ENCODE measurements at places on chromosomes 6 and 20.

- no peak for DNase-seq
Measured at GRCh38 chr6:148608199-148608951, 138.5 kb upstream of the UST start.

- DNase-seq = no peak
Measured at GRCh38 chr6:158780246-158780884, 38.8 kb downstream of the EZR start.

- no peak for DNase-seq
Measured at GRCh38 chr6:105474234-105474633, 71.4 kb upstream of the PREP start.

DNA sequence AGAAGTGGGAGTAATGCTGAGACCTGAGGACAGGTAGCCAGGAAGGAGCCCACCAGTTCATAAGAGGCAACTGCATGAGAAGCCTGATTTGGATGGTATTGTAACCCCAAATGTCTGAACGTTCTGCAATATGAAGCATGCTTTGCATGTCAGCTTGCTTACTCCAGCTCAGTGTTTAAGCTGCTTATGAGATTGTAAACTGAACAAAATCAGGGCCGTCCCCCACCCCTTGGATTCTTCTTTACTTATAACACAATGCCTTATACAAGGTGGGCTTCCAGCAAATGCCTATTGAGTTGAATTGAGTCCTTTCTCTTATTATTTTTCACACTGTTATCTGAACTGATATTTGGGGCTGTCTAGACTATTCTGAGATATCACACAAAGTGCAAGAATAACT, 761.3 kb downstream of the KIF16B start:
- no peak for DNase-seq

DNA sequence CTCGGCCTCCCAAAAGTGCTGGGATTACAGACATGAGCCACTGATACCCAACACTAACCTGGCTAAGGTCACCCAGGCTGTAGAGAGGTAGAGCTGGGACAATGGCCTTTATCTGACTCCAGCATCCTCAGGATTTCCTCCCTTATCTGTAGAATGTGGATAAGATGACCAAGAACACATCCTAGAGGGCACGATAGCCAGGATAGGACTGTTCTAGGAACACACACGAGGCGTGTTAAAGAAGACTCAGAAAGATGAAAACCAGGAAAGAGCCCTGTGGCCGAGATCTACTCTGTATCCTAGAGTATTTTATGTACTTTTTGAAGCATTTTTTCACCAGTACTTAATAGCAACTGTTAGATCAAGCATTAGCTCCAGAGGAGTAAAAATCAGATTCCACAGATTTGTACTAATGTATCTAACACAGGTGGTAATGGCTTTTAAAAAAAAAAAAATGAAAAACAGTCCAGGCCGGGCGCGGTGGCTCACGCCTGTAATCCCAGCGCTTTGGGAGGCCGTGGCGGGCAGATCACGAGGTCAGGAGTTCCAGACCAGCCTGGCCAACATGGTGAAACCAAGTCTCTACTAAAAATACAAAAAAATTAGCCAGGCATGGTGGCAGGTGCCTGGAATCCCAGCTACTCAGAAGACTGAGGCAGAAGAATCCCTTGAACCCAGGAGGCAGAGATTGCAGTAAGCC, 17.3 kb downstream of the PPP1R10 start:
- no peak for DNase-seq
